ENCODE measurements at places on chromosomes 12 and 14.

DNA sequence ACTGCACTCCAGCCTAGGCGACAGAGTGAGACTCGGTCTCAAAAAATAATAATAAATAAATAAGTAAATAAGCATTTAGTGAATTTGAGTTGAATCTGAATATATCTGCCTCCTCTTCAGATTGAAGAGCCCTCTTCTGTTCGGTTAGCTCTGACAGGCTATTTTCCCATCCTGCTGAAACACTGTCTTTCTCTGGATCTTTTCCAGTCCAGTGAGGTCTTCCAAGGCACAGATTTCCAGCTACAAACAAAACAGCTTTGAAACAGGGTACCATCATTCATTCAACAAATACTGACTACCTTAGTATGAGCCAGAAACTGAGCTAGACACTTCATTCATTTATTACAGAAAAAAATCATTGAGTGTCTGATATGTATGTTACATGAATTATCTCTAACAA is 7.2 kb upstream of the SPRYD3 start:
- DNase-seq = no peak

DNA sequence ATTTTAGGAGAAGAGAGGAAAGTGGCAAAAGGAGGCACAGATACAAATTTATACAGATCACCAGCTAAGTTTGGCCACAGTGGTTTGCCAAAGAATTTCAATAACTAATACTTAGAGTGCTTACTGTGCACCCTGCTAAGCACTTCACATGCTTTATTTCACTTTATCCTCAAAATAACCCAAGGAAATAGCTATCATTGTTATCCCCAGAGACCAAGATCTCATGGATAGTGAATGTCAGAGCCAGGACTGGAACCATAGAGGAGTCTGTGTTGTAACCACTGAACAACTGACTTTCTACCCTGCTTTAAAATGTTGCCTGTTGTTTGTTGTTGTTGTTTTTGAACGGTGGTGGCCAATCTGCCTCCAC is 1.3 kb upstream of the TCP11L2 start:
- no peak for DNase-seq

- DNase-seq = no peak
Observed at GRCh38 chr12:1907652-1908611, 10.5 kb downstream of the CACNA2D4 start.

DNA sequence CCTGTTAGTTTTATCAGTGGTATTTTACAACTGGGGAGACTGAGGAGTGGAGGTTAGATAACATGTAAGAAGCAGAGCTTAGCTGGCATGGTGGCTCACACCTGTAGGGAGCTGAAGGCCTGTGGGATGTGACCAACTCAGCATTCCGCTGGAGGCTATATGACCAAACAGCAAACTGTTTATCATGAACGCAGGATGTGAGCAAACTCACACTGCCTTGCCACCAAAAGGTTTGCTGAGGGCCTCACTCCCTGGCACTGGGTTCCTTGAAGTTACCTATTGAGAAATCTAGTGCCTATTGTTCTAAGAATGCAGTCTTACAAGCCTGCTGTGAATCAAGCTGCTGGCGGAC is 23.4 kb downstream of the JKAMP start:
- DNase-seq = no peak

DNA sequence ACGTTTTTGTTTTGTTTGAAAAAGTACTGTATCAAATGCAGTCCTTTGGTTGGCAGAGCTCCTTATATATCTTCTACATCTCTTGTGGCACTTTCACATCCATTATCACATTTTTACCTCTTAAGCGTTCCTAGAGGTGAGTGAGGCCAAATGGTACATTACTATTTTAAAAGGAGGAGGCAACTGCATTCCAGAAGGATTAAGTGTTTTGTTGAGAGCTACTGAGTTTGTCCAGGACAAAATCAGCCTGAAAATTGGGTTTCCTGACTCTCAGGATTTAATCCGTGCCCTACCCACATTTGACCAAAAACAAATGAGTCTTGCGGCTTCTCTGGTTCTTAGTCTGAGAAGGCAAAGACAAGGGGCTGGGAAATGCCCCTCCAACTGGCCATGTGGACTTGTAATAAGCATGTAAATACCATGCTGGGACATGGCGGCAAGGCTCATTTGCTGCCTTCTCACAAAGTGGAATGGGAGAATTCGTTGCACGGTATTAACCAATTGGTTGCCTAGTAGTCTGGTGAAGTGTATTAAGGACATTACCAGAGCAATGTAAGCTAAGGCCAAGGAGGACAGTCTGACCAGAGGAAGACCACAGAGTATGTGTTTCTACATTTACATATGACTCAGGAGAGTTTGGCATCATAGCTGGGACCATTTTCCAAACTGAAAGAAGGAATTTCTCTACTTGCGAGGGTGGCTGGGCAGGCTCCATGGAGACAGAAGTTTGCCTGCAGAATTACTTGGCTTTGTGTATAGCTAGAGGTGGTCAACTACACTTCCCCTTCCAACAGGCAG is 175.8 kb upstream of the PLXNC1 start:
- no peak for DNase-seq

GRCh38 chr14:59213368-59214315 is 25.2 kb downstream of the DAAM1 start:
- no peak for DNase-seq

GRCh38 chr14:21612324-21612723 is 22.4 kb downstream of the OR10G2 start:
- no peak for DNase-seq

DNA sequence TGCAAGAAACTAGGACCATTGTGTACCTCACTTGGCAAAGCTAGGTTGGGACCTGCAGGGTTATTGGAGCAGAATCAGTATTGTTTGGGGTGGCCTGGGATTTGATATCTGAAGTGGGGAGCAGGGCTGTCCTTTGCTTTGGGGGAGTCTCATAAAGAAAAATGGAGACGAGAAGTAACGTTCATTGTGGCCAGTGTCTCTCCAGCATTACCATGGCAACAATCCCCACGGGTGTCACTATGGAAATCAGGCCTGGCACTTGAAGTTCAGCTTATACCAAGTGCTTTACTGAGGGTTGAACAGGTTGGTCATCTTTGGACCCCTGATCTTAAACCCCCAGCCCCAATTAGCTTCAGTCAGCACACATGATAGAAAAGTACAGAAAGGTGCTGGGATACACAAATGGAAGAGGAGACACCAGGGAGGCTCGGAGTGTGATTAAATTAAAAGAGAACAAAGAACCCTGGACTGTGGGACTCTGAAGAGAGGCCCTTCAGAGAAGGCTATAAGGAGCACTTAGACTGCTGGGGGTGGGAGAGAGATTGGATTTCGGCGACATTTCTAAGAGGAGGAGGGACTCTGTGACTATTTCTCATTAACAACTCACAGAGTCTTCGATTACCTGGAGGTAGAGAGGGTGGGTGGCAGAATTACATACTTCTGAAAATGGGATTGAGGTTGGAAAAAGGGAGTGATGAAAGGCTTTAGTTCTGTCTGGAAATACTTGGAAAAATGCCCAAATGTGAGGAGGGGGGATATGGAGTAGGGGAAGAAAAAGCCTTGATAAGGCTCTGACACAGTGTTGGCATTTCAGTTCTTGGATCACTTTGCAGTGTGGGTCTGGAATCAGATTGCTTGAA is 3.7 kb downstream of the KIF5A start:
- DNase-seq = no peak

DNA sequence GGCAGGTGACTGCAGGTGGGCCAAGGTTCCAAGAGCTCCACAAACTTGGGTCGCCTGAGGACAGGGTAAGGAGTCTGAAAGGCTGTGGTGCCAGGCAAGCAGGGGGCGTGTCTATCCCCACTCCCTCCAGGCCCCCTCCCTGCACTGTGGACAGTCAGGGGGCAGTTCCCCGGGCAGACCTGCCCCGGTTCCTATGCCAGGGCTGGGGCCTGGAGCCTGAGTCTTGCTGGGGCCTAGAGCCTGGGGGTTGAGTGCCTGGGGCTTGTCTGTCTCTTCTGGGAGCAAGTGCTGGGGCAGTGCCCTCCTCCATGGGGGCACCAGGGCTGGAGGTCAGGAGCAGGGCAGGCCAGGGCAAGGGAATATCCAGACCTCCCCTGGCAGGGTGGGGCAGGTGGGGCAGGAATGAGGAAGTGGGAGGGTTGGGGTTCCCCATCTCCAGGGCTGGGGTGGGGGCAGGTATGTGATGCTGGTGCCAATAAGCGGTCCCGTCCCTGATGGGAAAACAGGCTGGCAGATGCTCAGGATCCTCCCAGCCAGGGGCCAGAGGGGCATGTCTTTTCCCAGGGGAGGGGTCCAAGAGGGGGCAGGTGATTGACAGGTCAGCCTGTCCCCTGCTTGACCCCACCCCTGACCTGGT is 11.9 kb upstream of the TNFAIP2 start:
- no peak for DNase-seq

- no peak for DNase-seq
Observed at GRCh38 chr12:49227713-49228112, 37.2 kb upstream of the TUBA1C start.

DNA sequence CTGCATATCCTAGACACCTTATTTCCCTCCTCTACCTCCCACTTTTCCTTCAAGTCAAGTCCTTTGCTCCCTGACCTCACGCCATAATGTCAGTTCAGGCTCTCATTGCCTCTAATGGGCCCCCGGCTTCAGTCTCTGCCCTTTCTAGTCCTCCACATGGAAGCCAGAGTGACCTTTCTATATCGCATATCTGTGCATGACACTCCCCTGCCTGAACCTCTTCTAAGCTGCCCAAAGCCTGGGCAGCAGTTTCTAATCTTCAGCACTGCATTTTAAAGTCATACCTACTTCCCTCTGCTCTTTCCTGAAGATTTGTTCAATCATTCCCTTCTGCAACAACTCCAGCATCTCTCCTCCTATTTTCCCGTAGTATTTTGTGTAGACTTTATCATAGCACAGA is 45.5 kb downstream of the ESR2 start:
- DNase-seq = no peak

DNA sequence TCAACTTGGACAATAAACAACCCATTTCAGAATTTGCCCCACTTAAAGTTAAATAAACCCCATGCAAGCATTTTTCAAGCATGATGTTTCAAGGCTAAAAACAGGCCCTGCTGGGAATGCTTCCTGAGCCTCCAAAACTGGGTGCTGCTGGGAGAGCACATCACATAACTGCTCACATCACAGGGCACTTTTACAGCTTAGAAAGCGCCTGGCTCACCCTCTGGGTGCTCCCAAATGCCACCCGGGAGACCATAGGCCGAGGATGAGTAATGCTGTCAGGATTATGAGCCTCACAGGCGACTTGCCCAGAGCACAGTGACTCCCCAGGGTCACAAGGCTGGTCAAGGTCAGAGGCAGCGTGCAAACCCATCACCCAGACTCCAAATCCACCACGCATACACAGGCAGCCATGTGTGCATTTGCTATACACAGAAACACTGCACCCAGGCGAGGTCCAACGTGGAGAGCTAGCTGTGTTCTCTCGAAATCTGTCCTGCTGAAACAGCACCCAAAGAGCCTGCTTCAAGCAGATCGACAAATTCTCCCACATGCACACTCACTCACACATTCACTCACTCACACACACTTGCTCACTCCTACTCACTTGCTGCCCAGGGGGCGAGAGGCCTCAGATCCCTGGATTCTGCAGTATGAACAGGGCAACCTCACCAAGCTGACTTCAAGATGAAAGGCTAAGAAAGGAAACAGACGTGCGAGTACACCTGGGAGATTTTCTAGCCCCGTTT is 58.7 kb downstream of the ITPK1 start:
- DNase-seq = no peak

DNA sequence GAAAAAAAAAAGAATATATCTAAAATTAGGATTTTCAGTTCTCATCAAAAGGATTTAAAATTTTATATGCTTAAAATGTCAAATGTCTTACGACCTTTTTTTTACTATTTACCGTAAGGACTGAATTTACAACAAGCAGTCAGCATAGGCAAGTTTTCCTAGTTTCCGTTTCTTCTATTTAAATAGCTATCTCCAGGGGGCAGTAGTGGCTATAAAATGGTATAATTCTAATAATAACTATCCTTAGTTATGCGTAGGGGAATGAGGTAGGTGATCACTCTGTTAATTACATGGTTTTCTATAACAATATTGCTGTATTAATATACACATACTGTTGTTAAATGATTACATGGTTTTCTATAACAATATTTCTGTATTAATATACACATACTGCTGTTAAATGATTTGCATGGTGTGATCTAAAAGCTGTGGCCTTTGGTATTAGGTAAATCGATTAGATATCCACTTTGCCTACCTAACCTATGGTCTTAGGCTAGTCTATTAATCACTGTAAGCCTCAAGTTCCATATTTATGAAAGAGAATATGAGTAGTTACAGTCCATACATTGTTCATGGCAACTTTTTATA is 217.7 kb upstream of the PDZRN4 start:
- no peak for DNase-seq

GRCh38 chr14:93709249-93709648 is 79.0 kb downstream of the PRIMA1 start:
- no peak for DNase-seq

DNA sequence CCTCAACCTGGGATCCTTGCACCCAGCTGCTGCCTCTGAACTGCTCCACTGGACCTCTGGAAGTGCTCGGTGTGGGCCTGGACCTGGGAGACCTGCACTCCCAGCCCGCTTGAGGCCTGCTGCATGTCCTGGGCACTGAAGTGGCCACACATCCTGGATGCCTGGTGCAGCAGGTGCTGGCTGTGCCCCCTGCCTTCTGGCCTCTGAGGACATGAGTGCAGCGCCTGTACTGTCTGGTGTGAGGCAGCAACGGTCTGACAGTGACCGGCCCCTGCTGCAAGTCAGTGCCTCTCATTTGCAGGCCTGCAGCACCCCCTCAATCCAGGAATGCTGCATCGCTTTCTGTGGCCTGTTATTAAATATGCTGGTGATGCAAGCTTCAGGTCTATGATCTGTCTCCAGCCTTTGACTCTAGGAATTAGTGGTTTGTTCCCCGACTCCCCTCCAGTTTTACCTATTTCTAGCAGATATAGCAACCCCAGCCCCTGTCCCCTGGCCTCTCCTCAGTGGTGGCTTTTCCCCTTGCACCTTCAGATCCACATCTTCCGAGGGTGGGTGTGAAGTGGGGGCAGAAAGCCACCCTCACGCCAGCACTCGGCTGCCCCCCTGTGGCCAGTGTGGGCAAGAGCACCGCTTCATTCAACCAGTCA is 3.6 kb downstream of the SMIM41 start:
- peak; percentile 76 for DNase-seq

- DNase-seq = no peak
Observed at GRCh38 chr14:94465042-94465441, 11.0 kb downstream of the SERPINA9 start.

- DNase-seq = no peak
Observed at GRCh38 chr14:93219103-93219726, 12.2 kb downstream of the UBR7 start.

DNA sequence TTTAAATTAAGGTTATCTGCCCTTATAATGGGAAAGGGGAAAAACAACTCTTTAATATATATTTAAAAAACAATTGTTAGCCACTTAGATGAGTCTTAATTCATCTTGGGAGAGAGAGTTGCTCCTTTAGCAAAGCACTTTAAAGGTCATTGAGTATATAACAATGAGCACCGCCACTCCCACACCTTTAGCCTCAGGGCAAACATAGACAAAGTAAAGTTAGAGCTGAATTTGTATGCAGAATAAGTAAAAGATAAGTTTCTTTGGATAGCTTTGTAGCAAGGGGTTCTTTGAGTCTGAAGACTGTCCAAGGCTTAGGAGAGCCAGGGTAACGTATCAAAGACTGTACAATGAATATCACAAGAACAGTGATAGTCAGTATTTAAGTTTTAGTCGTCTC is 728.8 kb upstream of the LMO3 start:
- no peak for DNase-seq
